Activated B cell treated with CpG ODN at 0.5 μM for 24 hours (primary cell): ENCODE measurements at places on chromosomes 5 and 9.

- no peaks in the 10 kb centered on the region for H3K36me3 ChIP-seq
- peaks cover 82% of the 10 kb centered on the region for H3K4me1 ChIP-seq
- peak overlapping the region; percentile 18 for H3K27ac ChIP-seq
- no peak for DNase-seq
- H3K27me3 ChIP-seq, result no peaks in the 10 kb centered on the region
Observed at GRCh38 chr9:112009656-112010055, 113.0 kb downstream of the UGCG start.

DNA sequence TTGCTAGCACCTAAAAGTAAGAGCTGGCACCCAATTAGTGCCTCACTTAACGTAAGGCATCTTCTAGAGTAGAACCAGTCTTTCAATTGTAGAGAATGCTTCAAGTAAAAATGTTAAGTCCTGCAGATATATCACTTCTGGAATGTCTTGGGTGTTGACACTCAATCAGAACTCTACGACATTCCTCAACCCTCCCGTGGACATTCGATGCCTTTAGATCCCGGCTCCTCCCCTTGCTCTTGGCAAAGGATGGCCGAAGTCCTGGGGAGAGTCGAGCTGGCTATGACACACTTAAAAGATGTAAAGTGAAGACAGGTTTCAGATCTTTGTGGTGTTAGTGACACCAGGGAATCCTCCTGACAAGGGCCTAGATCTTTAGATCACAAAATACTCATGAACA, 87.5 kb upstream of the ERCC6L2 start:
- no peak overlapping the region for H3K4me3 ChIP-seq
- no peak for DNase-seq
- H3K27me3 ChIP-seq, result peaks cover 10% of the 10 kb centered on the region
- no peaks in the 10 kb centered on the region for H3K4me1 ChIP-seq

DNA sequence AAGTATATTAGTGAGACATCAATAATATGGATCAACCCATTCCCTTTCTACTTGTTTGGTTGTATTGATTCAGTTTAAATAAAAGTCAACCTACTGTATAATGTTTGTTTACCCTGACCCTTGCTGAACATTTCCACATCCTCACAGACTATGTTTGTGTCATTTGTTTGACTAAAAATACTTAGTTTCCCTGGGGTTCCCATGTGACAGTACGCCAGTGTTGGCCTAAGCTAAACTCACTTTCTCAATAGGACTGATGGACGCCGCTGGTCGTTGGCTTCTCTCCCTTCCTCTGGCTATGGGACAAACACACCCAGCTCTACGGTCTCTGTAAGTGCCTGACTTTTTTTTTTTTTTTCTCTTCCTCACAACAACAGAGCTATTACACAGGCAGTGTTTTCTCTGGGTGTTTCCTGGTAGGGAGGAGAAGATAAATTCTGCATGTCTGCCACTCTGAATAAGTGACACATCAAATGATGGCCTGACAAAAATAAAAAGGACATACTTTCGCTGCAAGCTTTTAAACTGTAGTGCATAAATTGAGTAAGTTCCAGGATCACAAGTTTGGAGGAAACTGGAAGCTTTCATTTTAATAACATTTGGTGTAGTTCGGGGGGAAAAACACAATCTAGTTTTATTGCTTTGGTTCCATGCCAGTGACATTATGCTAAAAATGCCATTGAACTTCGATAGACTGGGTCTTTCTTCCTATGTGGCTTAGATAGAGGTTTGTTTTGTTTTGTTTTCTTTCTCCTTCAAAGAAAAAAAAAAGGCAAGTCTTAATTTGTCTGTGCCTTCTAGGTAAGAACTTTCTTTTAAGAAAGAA, 101.0 kb downstream of the CD180 start:
- no peak for DNase-seq
- H3K27ac ChIP-seq, result no peak overlapping the region
- H3K27me3 ChIP-seq, result no peaks in the 10 kb centered on the region
- peaks cover 1% of the 10 kb centered on the region for H3K36me3 ChIP-seq

DNA sequence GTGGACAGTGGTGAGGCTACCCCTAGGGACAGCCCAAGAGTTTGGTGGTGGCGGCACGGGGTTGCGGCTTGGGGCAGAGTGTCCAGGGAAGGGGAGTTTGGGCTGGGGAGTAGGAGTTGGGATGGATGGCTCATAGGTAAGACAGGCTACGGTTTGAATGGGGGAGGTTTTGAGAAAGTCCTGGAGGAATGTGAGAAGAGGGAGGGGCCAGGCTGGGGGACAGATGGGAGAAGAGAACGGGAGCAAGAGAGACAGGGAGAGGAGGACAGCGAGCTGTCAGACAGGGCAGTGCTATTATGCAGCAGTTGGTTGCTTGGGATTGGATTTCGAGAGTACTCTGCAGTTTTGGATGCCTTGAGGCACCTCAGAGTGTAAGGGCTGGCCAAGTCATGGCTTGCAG, 24.5 kb downstream of the PSD2 start:
- H3K36me3 ChIP-seq, result no peaks in the 10 kb centered on the region
- H3K27me3 ChIP-seq, result peaks cover 17% of the 10 kb centered on the region
- no peak overlapping the region for H3K27ac ChIP-seq
- no peak overlapping the region for H3K4me3 ChIP-seq
- no peak for DNase-seq

DNA sequence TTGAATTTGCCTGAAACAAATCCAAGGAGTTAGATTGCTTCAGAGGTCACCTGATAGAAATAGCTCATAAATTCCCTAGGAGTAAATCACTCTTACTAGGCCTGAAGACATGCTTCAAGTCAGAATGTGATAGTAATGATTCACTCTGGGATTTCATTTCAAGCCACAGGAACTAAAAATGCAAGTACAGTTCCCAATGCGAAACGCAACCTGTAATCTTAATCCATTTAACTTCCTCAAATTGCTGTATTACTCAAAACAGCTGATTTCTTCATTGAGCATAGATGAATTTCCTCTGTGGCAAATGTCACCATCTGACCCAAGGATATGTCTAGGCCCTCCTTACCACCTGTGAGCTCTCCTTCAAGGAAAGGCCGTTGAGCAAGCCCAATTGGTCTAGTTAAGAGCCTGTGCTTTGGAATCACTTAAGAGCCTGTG, 32.1 kb upstream of the IL6ST start:
- DNase-seq, result no peak
- no peak overlapping the region for H3K4me3 ChIP-seq
- H3K27ac ChIP-seq, result no peak overlapping the region
- H3K4me1 ChIP-seq, result peaks cover 4% of the 10 kb centered on the region
- H3K27me3 ChIP-seq, result peaks cover 4% of the 10 kb centered on the region

GRCh38 chr5:156087577-156088110, 239.3 kb upstream of the SGCD start:
- H3K4me3 ChIP-seq, result no peak overlapping the region
- no peaks in the 10 kb centered on the region for H3K27me3 ChIP-seq
- H3K27ac ChIP-seq, result no peak overlapping the region
- no peaks in the 10 kb centered on the region for H3K4me1 ChIP-seq

- no peak overlapping the region for H3K27ac ChIP-seq
- H3K4me3 ChIP-seq, result no peak overlapping the region
- no peaks in the 10 kb centered on the region for H3K36me3 ChIP-seq
- no peak for DNase-seq
- no peaks in the 10 kb centered on the region for H3K4me1 ChIP-seq
- H3K27me3 ChIP-seq, result no peaks in the 10 kb centered on the region
Observed at GRCh38 chr5:12691330-12691729, 787.1 kb upstream of the CTNND2 start.

DNA sequence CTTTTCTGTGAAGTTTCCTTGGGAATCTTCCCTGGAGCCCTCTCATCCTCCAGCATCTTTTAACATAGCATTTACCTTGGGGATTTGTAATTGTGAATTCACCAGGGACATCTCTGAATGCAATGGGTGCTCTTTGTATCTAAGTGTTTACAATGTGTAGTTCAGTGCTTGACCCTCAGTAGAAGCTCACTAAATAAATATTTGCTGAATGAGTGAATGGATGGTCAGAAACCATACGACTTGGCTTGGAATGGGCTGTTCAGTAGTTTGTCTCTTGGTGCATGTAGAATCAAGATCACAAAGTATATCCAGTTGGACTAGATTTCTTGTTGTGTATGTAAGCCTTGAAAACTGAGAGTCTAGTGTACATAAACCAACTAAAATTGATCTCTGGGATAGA, 81.8 kb upstream of the MEF2C start:
- no peaks in the 10 kb centered on the region for H3K36me3 ChIP-seq
- no peaks in the 10 kb centered on the region for H3K4me1 ChIP-seq
- DNase-seq, result no peak
- no peak overlapping the region for H3K4me3 ChIP-seq

- H3K4me3 ChIP-seq, result no peak overlapping the region
- no peak for DNase-seq
- H3K36me3 ChIP-seq, result peaks cover 10% of the 10 kb centered on the region
- no peaks in the 10 kb centered on the region for H3K27me3 ChIP-seq
- H3K4me1 ChIP-seq, result peaks cover 13% of the 10 kb centered on the region
- H3K27ac ChIP-seq, result no peak overlapping the region
Observed at GRCh38 chr5:78587775-78588291, 60.7 kb downstream of the LHFPL2 start.

GRCh38 chr5:123089914-123090660, 1.0 kb downstream of the PRDM6 start:
- H3K27ac ChIP-seq, result no peak overlapping the region
- H3K27me3 ChIP-seq, result peaks cover 67% of the 10 kb centered on the region
- peak overlapping the region; percentile 41 for H3K4me3 ChIP-seq
- DNase-seq, result no peak
- H3K4me1 ChIP-seq, result peaks cover 50% of the 10 kb centered on the region

DNA sequence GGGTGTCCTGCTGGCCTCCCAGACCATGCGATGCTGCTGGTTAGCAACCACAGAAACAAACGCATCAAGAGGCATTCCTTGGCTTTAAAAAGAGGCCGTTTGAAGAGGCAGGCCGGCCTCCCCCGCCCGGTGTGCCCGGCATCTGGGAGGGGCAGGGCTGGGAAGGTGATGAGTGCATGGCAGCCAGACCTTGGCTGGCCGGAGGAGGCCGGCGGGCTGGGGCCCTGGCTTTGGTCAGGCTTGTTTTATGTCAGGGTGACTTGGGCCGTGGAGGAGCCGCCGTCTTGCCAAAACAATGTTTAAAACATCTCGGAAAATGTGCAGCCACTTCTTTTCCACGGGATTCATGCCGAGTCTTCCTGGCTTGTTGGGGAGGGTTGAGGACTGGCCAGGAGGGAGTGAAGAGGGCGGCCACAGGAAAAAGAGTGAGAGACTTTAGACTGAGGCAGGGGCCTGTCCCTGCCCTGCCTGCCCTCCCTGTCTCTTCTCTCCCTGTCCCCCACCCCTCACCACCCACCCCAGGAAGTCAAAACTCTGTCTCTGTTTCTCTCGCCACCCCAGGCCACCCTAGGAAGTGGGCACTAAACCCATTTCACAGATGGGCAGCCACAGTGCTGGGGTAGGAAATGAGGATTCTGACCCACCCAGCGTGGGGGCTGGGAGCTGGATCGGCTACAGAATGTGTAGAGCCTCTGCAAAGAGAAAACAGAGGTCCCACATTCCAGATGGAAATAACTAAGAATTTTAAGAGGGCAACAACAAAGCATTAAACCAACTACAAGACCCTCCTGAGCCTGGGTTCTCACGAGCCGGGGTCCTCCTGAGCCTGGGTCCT, 143.0 kb downstream of the RXRA start:
- no peak overlapping the region for H3K27ac ChIP-seq
- H3K36me3 ChIP-seq, result no peaks in the 10 kb centered on the region
- DNase-seq, result no peak
- H3K27me3 ChIP-seq, result no peaks in the 10 kb centered on the region
- H3K4me1 ChIP-seq, result no peaks in the 10 kb centered on the region

- no peaks in the 10 kb centered on the region for H3K27me3 ChIP-seq
- H3K36me3 ChIP-seq, result peaks cover 7% of the 10 kb centered on the region
- DNase-seq, result no peak
Observed at GRCh38 chr9:85723215-85723614, 18.5 kb downstream of the AGTPBP1 start.

DNA sequence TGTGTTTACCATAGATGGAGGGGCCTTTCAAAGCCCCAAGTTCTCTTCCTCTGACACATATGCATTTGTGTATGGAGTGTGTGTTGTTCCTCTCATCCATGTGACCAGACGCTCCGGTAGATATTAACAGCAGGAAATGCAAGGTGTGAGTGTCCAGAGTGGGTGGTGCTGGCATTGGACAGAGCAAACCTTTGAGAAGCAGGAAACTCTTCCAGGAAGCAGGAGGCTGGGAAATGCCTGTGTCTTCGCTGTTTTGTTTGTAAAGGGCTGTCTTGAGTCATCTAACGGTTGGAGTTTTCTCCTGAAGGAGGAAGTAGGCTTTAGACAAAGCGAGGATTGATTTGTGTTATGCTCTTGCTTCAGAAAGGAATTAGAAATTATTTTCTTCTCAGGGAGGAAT, 370.9 kb downstream of the PLK2 start:
- H3K27me3 ChIP-seq, result no peaks in the 10 kb centered on the region
- no peak overlapping the region for H3K27ac ChIP-seq
- H3K36me3 ChIP-seq, result no peaks in the 10 kb centered on the region
- no peaks in the 10 kb centered on the region for H3K4me1 ChIP-seq
- DNase-seq, result no peak
